PC-9 (cell line): ENCODE measurements at places on chromosomes 16 and 17. TPM values are rescaled to one million over a fixed set of nuclear protein-coding genes. Genes with fewer than 3 reads are reported as not detected.

- no peak for DNase-seq
These were observed 646 bp downstream of the HIC1 start for GRCh38 chr17:2055292-2056205.

GFER gene
- 59.7 and 63.8 TPM in 2 replicates for total RNA-seq

PRCD gene
- total RNA-seq = 2.6 and 2.7 TPM in 2 replicates

GRCh38 chr16:89557690-89558490, 2.6 kb upstream of the RPL13 start:
- DNase-seq = peak; percentile 32

DNA sequence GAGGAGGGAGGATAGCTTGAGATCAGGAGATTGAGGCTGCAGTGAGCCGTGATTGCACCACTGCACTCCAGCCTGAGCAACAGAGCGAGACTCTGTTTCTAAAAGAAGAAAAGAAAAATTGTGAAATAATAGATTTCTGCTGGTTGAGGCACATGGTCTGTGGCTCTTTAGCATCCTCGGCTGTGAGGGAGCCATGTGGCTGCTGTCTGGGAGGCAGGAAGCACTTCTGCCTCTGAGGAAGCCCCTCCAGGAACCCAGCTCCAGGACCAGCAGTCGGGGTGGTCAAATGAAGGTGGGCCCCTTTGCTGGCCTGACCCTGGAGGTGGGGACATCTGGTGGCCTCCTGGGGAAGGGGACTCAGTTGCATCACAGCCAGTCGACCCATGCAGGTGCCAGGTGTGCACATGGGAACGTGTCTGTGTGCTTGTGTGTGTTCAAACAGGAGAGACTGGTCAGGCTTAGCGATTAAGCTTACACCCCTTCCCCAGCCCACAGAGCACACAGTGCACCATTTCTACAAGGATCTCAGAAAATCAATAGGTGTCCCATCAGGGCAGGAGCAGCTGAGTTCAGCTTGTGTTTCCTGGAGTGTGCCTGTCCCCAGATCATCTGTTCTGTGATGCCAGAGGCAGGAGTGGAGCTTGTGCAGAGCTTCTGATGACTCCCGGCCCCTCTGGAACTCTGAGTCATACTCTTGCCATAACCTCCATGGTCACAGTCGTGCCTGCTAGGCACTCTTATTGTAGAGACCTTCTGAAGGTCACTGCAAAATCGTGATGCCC, 24.3 kb upstream of the MGAT5B start:
- DNase-seq = no peak

DNA sequence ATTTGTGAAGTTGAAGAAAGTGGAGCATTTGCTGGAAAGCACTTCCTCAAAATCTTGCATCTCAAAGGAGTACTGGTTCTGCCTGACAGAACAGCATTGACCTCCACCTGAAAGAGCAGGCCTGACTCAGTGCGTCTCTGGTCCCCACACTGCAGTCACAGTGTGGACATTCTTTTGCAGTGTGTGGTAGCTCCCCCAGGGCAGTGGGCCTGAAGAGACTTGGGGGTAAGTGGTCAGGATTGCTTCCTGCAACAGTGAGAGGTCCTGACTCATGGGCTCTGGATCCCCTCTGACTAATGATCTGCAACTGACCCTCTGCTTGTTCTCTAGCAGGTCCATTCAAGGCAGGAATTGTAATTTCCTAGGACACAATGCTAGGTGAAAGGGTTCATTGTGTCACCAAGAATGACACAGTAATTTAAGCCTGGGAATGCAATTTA, 204.9 kb upstream of the KCNJ16 start:
- peak; percentile 91 for DNase-seq

GRCh38 chr17:42920106-42920900, 19.7 kb downstream of the G6PC1 start:
- no peak for DNase-seq

DNA sequence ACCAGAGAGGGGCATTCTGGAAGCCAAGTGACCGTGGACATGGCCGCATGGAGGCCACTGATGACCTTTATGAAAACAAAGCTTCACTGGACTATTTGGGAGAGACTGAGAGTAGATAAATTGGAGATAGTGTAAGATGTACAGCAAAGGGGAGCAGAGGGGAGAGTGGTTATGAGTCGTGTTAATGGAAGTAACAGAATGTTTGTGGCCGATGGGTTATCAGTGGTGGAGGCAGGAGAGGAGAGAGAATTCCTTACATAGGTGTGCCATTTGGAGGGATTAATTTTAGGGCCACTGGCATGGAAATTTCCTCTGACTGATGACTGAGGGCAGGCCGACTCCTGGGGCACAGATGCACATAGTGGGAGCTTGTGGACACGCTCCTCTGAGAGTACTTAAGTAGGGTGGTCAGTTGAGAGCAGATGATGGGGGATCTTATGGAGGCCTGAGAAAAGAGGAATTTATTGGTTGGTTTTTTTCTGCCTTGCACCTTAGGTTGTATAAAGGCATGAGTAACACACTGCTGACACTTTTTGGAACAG, 19.2 kb downstream of the PRPSAP2 start:
- peak; percentile 10 for DNase-seq

DNA sequence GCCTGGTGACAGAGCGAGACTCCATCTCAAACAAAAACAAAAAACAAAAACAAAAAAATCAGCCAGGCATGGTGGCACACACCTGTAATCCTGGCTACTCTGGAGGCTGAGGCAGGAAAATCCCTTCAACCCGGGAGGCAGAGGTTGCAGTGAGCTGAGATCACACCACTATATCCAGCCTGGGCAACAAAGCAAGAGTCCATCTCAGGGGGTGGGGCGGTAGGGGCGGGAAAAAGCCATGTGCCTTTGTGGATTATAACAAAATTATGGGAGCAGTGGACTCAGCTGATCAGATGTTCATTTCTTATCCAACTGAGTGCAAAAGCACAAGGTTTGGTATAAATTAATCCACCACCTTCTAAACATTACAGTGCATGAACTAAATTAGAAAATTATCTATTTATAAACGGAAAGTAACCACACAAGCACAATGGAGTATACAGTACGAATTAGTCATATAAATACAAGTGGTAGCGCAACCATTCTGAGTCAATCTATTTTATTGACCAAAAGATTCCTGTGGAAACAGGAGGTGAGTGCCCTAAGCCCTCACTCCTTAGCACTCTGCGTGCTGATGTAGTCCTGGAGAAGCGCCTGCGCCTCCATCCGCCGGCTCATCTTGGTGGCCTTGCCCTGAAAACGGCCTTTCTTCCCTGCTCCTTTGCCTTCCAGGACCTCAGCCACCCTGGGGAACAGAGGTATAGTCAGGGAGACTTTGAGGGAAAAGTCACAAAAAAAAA, 14.0 kb downstream of the AARSD1 start:
- DNase-seq = no peak

GRCh38 chr17:19712436-19713004, 3.9 kb downstream of the SLC47A2 start:
- DNase-seq = no peak

ANKRD40CL gene
- not detected in 2 replicates for total RNA-seq

DNA sequence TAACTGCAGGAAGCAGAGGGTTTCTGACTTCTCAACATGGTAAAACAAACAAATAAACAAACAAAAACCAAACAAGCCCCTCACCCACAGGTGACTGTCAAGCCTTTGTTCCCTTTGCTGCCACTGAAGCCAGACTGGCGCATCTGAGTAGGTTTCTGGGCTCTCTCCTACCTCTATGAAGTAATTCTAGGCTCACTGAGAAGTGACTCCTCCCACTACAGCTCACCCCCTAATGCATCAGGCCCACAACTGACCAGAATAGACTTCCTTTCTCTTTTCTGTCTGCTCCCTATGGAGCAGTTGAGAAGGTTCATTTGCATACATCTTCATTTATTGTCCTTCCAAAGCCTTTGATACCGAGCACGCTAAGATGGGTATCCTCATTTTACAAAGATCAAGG, 77.0 kb upstream of the CCL2 start:
- no peak for DNase-seq

GRCh38 chr17:40718930-40719329, 15.4 kb upstream of the KRT24 start:
- peak; percentile 48 for DNase-seq

GRCh38 chr16:77794586-77794985, 6.2 kb downstream of the VAT1L start:
- no peak for DNase-seq

DNA sequence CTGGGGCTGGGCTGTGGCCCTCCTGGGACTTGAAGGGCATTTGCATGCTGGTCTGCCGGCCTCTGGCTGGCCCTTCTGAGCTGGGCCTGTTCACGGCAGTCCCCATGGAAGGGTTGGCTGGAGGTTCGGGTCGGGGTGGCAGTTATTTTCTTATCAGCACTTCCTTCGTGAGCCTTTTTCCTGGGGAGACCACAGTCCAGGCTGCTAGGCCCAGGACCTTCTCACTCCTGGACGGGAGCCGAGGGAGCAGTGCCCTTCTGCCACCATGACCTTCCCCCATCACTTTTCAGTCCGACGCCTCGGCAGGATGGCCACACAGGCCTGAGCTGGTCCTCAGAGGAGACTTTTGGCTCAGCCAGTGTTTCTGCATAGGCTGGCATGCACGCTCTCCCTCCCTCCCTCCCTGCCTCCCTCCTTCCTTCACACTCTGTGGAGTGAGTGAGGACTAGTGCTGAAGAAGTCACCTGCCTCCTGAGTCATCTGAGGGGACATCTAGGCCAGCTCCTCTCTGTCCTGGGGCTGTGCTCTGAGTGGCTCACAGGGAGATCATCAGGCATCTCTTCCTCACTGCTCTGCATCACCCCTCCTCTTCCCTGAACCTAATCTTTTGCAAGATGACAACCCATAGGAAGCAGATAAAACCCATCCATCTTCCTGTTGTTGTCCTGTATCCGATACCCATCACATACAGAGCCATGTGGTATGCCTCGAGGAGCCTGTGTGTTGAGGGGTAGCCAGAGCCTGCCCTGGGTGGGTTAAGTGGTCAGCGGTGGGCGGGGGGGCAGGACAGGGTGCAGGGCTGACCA, 109.7 kb downstream of the RAP1GAP2 start:
- DNase-seq = no peak

DNA sequence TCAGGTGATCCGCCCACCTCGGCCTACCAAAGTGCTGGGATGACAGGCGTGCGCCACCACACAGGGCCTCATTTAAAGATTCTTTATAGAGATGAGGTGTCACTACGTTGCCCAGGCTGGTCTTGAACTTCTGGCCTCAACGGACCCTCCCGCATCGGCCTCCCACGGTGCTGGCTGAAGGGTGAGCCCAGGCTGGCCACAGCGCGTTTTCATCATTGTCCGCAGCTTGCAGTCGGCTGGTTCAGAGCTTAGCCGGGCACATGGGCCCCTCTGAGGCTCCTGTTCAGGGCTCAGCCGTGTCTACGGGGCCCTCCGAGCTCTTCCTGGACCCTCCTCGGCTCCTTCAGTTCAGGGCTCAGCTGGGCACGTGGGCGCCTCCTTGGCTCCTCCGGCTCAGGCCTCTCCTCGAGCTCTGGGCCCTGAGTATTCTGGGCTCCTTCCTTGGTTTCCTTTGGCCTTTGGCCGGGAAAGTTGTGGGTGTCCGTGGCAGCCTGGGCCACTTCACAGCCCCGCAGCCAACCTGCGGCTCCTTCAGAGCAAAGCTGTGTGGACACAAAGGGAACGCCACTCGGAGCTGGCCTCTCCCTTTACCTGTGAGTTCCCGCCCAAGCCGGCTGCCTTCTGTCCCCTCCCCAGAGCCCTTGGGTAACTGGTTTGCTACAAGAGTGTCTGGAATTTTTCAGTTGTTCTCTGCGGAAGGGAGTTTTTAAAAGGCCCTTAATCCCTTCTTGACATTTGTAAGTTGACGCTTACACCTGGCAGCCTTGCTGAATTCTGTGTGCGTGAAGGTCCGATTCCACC, 1.2 kb upstream of the MSLN start:
- DNase-seq = peak; percentile 77

ABCA6 gene
- not detected in 2 replicates for total RNA-seq

DNA sequence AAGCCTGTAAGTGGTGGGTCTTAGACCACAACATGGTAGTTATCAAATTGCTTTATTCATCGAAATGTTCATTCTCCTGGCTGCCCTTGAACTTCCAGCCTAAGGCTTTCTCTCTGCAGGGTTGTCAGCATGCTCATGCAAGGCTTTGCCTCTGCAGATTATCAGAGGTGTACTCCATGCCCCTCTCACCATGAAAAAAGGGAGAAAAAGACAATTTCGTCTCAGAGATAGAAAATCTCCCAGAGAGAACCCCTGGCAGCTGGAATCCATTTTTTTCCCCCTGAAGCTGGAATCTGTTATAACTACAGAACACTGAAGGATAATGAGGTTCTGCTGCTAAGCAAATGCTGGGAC, 33.9 kb upstream of the METTL9 start:
- no peak for DNase-seq

SULT1A4 gene
- 11.1 and 16.7 TPM in 2 replicates for total RNA-seq

CNOT1 gene
- total RNA-seq = 141 and 233 TPM in 2 replicates

CD300A gene
- total RNA-seq = not detected in 2 replicates

ARHGAP23 gene
- 129 and 137 TPM in 2 replicates for total RNA-seq

DNA sequence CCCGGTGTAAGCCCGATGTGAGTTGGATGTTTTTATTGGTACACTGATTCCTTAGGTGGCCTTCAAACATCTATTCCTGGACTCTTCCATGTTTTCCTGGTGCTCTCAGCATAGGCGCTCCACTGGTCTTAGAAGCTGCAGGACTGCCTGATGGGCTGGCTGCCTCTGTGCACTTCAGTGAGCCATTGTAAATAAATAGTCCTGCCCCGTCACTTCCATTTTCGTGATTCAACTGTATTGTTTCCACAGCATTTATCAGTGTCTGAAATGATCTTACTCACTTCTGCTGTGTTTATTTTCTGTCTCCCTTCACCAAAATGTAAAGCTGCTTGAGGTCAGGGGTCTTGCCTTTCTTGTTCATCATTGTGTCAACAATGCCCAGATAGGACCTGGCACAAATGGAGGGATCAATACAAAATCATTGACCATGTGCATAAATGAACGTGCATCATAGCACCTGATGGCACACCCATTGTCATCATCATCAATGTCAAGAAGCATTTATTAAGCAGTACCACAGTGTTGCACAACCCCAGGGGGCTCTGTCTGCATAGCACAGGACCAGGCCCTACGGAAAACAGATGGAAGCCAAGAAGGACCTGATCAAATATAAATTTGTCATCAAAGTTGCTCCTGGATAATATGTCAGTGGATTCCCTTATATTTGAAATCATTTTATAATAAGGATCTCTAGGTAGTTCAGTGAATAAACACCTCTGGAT, 66.6 kb upstream of the CPHXL start:
- DNase-seq = no peak

SLC52A1 gene
- 0.28 and 0.48 TPM in 2 replicates for total RNA-seq
